ENCODE measurements at places on chromosomes 4 and X. TPM values are rescaled to one million over a fixed set of nuclear protein-coding genes. Genes with fewer than 3 reads are reported as not detected.

Gene SPANXA2
- not detected for total RNA-seq

- DNase-seq = no peak
Observed at GRCh38 chrX:155998116-155998515, 620 bp downstream of the IL9R start.

Gene S100G
- not detected for total RNA-seq

DNA sequence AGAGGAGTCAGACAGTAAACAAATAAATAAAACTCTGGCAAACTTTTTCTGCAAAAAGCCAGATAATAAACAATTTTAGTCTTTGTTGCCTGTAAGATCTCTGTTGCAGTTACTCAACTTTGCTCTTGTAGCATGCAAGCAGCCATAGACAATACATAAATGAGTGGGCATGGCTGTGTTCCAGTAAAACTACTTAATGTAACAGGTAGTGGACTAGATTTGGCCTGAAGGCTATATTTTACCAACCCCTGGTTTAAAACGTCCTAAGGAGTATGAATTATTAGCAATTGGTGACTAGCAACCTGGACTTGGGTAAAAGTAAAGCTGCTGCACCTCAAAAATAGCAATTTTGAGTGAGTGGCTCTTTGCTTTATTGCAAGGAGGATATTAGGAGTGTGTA is 30.9 kb downstream of the SLAIN2 start:
- no peak for DNase-seq

GRCh38 chr4:76622717-76623116 is 187.7 kb downstream of the SHROOM3 start:
- DNase-seq = no peak

Gene SHROOM3
- not detected for total RNA-seq

DNA sequence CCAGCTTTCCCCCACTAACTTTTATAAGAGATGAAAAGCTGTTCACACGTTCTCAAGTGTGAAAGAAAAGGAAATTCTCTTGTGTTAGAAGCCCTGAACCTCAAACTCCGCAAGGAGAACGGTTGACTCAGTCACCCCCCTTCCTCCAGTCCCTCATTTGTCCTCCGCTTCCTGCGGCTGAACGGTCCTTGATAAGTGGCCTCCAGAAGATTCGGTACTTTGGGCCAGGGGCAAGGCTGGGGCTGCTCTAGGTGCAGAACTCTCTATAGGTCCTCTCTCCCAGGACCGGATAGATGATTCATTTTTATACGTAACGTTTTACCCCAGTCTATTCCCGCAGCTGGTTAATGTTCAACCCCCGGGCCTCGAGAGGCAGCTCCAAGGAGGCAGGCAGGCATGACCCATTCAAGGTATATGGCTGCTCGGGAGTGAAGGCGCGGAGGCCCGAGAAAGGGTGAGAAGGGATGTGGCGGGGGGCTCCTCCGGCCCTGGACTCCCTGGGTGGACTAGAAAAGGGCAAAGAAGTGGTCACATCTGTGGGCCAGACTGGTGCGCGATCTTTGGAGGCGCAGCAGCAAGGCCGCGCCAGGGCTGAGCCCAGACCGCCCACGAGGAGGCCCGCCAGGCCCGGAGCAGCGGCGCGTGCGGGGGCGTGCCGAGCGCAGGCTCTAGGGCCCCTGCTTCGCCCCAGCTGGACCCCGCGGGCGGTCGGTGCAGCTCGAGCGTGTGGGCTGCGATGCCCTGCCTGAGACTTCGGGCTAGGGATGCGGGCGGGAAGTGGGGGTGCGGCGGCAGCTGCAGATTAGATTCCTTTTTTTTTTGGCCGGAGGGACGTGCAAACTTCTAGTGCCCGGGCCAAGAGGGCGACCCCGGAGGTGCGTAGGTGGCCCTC is 11.7 kb downstream of the PITX2 start:
- DNase-seq = no peak

Gene TLL1
- total RNA-seq = not detected

DNA sequence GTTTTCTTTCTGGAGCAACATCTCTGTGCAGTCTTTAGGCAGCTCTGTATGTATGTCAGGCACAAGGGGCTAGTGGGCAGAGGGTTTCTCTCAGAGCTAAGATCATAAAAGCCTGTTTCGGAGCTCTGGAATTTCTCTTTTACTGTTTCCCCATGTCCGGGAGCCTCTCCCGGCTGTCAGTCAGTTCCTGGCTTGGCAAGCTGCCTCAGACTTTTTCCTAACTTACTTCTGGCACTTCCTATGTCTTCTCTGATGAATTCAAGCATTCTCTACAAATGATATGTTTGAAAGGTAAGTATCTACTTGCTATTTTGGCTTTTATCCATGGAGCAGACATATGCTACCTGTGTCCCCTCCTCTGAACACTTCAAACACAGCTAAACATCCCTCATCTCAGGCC is 129.3 kb upstream of the PGRMC2 start:
- DNase-seq = no peak

GRCh38 chr4:25702848-25703247 is 47.2 kb downstream of the SLC34A2 start:
- DNase-seq = no peak

- DNase-seq = no peak
Observed at GRCh38 chr4:73408181-73408867, 4.2 kb downstream of the ALB start.

Gene ZC4H2
- total RNA-seq = 7.3 TPM

DNA sequence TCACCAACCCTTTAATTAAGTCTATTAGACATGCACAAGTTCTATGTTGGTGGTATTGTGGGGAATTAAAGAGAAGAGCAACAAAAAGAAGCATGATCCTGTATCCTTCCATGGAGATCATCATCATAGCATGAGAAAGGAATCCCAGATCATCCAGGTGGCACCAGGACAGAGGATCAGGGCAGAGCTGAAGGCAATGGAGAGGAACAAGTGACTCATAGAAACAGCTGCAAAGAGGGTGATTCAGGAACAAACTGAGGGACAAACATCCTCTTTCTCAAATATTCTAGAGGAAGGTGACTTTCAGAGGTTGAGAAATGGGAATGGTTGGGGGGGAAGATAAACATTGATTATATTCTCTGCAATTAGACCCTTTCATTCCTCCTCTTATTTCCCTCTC is 105.5 kb upstream of the OTUD4 start:
- no peak for DNase-seq

Measured in CD8-positive, alpha-beta memory T cell (primary cell).